ENCODE measurements at places on chromosomes 2 and 18.

GRCh38 chr2:209977386-209978239, 24.8 kb upstream of the RPE start:
- DNase-seq: no peak

GRCh38 chr2:209146682-209147320, 277.0 kb upstream of the MAP2 start:
- no peak for DNase-seq

DNA sequence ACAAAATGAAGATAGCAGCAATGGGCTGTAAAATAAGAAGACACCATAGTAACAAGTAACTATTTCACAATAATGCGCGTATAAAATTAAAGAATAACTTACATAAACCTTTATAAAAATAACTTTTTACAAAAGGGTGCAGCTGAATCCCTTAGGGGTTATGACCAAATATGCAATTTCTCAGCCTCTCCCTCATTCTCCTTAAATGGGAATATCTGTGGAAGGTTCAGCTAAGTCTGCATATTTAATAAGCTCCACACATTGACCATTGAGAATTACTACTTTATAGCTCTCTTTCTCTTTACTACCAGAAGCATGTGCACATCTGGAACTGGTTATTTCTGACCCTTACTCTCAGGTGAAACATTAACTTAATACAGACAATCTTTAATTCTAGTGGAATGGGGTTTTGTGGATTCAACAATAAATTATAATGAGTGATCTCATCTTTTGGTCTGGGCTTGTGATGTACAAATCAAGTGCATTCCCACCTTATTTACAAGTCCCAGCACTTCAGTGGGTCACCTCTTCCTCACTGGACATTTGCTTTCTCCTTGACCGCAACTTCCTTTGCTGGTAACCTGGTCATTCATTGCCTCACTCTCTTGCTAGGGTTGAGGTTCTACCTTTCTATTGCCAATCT, 15.7 kb downstream of the ARHGAP15 start:
- DNase-seq: no peak

GRCh38 chr2:113046465-113046864, 6.2 kb downstream of the IL36B start:
- no peak for DNase-seq

GRCh38 chr18:62807396-62807795, 92.1 kb downstream of the PHLPP1 start:
- no peak for DNase-seq

- DNase-seq: no peak
Observed at GRCh38 chr2:234348081-234348480, 148.8 kb downstream of the ARL4C start.

- no peak for DNase-seq
Observed at GRCh38 chr18:72542984-72543356, 1.2 kb downstream of the CBLN2 start.

DNA sequence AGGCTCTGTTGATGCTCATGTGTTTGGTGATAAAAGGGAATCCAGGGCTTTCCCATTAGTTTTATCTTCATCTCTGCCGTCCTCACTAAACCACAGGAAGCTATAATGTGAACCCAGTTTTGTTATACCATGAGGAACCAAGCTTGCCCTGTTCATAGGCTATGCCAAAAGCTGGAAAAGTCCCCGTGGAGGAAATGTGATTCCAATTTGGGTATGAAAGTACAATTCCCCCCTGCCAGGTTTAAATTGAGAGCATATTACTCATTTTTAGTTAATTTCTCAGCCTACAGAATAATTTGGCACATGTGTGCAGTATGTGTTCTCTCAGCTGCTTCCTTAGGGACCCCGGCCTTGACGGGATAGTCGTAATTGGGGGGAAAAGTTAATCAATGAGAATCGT, 327.4 kb downstream of the RND3 start:
- no peak for DNase-seq

- DNase-seq: no peak
Observed at GRCh38 chr2:172086241-172087206, 1.2 kb downstream of the DLX1 start.

DNA sequence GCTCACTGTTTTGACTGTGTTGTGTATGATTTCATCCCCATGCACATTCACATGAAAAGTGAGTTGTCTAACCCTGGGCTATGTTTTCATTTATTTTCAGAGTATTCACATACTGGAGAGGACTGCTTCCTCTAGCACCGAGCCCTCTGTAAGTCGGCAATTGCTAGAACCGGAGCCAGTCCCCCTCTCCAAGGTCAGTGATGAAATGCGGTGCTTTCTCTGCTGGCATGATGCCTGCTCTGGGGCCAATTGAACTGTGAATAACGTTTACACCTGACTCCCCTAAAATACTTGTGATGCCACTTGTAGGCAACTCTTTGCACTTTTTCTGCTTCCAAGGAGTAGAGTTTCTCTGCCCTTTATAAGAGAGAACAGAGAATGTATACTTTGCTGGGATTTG, 126.9 kb downstream of the PRKRA start:
- no peak for DNase-seq

GRCh38 chr2:161238560-161239325, 69.5 kb upstream of the PSMD14 start:
- DNase-seq: peak; percentile 85

GRCh38 chr2:215363461-215364156, 51.8 kb downstream of the ATIC start:
- no peak for DNase-seq

DNA sequence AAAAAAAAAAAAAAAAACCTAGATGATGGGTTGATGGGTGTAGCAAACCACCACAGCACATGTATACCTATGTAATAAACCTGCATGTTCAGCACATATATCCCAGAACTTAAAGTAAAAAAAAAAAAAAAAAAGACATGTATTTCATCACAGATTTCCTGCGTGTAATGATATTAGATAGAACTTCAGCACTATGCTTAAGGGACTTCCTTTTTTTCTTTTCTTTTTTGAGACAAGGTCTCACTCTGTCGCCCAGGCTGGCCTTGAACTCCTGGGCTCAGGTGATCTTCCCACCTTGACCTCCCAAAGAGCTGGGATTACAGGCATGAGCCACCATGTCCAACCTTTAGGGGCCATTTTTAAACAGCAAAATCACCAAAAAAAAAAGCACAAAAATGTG, 42.0 kb downstream of the NEURL3 start:
- DNase-seq: no peak

- no peak for DNase-seq
Observed at GRCh38 chr2:212811921-212812320, 273.3 kb upstream of the ERBB4 start.

GRCh38 chr2:127475788-127476187, 50.5 kb downstream of the IWS1 start:
- DNase-seq: no peak

GRCh38 chr2:62992561-62992960, 58.1 kb upstream of the OTX1 start:
- DNase-seq: no peak

DNA sequence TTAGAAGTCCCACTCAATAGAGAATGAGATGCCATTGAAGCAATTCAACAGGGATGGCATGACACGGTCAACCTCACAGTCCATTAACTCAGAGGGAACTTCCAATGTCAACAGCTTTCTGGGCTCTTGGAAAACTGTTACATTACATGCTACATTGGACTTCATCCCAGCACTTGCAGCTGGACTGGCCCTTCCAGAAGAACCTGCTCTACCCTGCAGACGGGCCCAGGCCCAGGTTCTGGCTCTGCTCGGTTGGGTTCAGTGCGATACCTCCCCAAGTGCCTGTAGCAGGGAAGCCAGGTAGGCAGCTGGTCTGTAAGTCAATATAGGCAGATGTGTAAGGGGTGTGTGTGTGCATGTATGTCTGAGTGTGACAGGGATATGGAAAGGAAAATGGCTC, 12.9 kb downstream of the LAMA1 start:
- no peak for DNase-seq

GRCh38 chr2:113829270-113829669, 60.6 kb upstream of the ACTR3 start:
- no peak for DNase-seq

GRCh38 chr2:68108120-68108519, 45.3 kb upstream of the C1D start:
- DNase-seq: no peak

DNA sequence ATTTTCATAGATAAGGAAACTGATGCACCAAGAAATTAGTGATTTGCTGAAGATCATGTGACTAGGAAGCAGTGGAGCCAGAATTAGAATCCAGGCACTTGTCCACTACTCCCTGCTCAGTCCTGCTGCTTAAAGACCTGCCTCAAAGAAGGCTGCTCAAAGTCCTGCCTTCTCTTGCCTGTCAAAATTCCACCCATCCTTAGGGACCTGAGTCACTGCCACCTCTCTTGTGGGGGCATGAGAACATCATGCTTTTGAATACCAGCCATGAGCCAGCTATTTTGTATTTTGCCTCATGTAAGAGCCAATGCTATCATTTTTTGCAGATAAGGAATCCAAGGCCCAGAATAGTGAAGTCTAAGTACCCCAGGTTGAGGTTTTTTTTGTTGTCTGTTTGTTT, 47.1 kb downstream of the DDX1 start:
- DNase-seq: no peak

GRCh38 chr2:240191001-240191400, 50.5 kb upstream of the OTOS start:
- no peak for DNase-seq

DNA sequence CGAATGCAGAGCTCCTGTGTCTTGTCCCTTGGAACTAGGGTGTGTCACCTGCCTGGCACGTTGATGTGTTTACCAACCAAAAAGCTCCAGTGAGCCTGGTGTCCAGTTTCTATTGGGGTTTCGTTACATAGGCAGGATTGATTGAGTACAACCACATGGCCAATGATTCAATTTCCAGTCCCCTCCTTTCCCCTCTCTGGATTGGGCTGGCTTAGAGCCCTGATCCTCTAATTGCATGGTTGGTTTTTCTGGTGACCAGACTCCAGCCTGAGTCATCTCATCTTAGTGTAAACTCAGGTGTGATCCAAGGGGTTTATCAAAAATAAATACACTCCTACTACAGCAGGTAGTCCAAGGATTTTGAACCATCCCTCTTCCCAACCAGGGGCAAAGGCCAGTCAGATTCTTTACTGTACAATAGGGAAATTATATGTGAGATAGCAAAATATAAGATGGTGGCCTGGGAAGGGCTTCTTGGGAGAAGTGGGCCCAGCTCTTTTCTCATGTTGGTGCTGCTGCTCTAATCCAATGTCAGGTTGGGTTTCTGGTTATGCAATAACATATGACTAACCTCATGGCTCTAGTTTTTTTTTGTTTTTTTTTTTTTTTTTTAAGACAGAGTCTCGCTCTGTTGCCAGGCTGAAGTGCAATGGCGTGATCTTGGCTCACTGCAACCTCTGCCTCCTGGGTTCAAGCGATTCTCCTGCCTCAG, 64.7 kb upstream of the MGAT5 start:
- DNase-seq: no peak

DNA sequence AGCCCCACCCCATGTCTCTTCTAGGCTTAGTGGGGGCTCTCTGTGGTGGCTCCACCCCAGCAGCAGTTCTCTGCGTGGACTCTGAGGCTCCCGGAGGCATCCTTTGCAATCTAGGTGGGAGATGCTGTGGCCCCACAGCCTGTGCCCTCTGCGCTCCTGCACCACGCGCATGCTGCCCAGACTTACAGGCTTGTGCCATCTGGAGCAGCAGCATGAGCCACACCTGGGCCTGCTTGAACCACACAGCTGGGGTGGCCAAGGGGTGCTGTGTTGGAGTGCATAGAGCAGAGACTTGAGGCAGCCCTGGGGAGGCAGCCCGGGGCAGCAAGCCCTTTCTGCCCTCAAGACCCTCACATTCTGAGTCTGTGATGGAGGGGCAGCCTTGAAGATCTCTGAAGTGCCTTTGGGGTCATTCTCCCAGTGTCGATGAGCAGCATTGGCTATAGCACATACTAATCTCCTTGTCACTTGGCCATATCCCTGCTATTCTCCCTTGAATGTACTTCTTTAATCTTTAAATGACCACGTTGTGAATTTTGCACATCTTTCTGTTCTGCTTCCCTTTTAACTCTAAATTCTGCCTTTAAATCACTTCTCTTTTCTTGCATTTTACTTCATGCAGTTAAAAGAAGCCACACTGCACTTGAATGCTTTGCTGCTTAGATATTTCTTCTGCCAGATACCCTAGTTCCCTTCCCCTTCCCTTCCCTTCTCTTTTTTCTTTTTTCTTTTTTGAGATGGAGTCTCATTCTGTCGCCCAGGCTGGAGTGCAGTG, 62.4 kb downstream of the NCAPH start:
- DNase-seq: no peak

- no peak for DNase-seq
Observed at GRCh38 chr2:18362696-18363095, 197.8 kb downstream of the RDH14 start.

DNA sequence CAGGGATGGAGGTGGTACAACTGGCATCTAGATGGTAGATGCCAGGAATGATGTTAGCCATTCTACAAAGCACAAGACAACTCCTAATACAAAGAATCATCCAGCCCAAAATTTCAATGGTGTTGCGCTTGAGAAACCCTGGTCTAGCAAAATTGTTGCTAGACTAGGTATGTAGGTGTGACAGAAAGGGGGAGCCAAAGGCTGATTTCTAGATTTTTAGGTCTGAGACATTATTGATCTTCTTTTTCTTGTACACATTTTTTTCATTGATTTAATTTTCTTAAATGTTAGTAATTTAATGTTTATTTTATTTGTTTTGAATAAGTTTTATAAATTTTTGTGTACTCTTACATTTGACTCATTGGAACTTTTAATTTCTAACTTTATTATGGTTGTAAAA, 216.4 kb downstream of the FSIP2 start:
- no peak for DNase-seq

GRCh38 chr2:190515687-190516086, 18.8 kb downstream of the NEMP2 start:
- no peak for DNase-seq
